Activated CD8-positive, alpha-beta memory T cell treated with anti-CD3 and anti-CD28 coated beads for 48 hours (primary cell): ENCODE measurements at places on chromosomes 11 and 22.

- no peak for DNase-seq
Measured at GRCh38 chr11:66011785-66012303, at the start of gene CST6. Gene CST6 (plus strand): TSS chr11:66012008. CDS start chr11:66012045, 37 bp downstream.

DNA sequence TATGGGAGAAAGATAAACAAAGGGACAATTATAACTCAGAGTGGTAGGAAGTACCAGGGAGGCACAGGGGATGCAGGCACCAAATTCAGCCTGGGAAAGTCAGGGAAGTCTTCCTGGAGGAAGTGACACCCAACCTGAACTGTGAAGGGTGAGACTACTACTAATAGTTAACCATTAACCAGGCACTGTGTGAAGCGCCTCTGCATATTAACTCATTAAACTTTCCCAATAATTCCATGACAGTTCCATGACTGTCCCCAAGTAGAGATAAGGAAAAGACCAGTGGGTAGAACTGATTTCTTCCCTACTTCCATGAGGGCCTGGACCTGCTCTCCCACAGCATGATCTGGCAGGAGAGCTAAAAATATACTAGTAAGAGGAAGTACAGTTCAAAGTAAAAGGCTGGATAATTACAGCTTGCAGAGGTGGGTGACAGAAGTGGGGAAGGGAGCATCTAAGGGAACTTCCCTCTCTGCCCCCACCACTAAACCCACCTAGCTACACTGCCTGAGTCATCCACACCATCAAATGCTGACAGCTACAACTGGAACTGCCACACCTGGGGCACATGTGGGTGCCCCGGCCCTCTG, 4.7 kb upstream of the AP1B1 start:
- DNase-seq, result no peak

GRCh38 chr22:49660794-49661781, 166.6 kb downstream of the BRD1 start:
- no peak for DNase-seq

DNA sequence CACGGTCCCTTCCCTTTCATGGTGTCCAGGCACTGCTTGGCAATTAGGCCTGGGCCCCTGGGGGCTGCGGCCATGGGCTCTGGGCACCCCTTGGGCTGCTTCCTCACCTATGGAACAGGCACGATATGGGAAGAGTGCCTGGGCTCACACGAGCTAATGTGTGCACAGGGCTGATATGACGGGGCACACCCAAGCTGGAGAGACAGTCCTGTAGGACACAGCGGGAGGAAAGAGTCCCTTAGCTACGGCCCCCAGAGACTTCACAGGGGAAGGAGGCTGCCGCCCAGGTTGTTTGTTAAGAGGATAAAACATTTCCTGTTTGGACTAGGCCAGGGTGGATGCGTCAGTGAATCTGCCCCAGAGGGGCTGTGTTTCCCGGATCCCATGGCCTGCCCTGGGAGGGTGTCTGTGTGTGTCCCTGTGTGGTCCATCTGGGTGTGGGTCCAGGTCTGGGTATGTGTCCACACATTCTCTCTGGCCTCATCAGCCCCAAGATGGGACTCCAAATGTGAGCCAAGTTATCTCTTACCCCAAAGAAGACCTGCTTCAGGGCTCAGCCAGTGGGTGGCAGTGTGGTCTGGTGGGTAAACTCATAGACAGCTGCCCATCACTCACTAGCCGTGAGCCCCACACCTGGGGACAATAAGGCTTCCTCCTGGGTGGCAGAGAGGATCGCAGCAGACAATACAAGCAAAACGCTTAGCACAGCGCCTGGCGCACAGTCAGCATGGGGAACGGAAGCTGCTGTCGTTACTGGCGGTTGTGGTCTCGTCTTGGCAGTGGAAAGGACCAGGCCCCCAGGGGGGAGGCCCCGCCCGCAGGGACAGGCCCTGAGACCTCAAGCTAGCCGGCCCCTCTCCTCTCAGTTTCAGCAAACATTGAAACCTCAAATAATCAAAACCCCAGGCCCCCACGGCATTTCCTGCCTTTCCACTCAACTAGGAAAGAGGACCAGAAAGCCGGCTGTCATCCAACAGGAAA, 3.2 kb upstream of the EMID1 start:
- DNase-seq, result peak; percentile 35

GRCh38 chr11:94806014-94806413, 37.9 kb downstream of the AMOTL1 start:
- no peak for DNase-seq

DNA sequence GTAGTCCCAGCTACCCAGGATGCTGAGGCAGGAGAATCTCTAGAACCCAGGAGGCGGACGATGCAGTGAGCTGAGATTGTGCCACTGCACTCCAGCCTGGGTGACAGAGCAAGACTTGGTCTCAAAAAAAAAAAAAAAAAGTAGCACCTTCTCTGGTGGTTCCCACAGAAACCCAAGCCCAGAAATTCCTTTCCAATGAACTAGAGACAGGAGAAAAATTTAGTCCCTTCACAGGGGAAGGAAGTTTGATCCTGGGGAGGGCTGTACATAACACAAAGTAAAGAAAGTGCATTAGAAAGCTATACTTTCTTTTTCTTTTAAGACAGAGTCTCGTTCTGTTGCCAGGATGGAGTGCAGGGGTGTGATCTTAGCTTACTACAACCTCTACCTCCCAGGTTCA, 25.5 kb upstream of the APOA1 start:
- DNase-seq, result no peak

GRCh38 chr11:32006799-32007388, 84.0 kb upstream of the RCN1 start:
- no peak for DNase-seq
